ENCODE measurements at places on chromosomes 16 and 17.

- DNase-seq = no peak
These were observed 3.1 kb upstream of the JPT2 start for GRCh38 chr16:1674751-1675664.

DNA sequence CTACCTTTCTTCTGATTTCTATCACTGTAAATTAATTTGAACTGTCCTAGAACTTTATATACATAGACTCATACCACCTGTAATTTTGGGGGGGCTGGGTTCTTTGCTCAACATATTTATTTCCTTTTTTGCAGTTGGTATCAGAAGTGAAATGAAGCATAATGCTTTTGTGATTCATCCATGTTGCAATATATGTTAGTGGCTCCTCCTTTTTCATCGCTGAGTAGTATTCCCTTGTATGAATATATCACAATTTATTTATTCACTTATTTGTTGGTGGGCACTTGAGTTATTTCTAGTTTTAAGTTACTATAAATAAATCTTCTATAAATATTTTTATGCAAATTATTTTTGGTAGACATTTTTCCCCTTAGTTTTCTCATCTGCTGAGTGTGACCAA, 336.4 kb downstream of the HS3ST3B1 start:
- no peak for DNase-seq

DNA sequence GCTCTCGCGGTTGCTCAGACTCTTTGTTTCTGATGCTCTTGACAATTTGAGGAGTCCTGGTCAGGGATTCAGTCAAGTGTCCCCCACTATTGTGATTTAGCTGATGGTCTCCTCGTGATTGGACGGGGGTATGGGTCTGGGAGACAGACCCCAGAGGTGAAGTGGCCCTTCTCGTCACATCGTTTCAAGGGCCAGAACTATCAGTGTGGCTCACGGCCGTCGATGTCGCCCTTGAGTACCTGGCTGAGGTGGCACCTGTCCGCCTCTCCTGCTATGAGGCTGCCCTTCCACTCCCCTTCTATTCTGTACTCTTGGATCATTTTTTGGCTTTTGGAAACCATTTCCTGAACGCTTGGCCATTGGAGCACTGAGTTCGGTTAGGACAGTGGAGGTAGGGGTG, 7.4 kb upstream of the MEAK7 start:
- DNase-seq = no peak

DNA sequence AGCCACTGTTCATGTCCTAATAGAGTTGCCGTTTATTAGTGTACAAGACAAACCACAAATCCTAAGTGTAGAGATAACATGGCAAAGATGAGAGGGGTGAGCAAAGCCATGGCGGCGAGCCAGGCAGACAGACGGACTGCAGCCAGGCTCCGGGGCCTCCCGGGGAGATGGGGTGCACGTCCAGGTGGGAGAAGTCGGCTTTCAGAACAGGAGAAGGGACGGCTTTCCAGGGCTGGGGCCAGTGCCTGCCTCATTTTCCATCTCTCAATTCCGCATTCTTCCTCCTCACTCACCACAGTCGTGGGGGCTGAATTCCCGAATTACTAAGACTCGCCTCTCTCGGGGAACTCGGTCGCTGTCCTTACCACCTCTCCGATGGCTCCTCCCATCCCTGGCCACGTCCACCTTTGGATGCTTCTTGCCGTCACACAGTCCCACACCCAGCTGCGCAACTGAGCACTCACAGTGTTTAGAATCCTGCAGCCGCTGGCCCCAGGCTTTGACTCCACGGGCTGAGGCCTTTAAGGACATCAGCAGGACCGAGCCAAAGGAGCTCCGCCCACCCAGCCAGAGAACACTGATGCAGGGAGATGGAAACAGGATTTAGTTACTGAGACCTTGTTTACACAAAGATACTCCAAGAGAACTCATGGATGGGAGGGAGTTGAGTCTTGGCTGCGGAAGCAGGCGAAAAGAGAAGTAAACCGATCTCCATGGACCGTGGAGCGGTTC, 59.7 kb downstream of the RNF112 start:
- DNase-seq = no peak

- no peak for DNase-seq
These were observed 24.0 kb downstream of the ADGRG5 start for GRCh38 chr16:57566436-57566835.

DNA sequence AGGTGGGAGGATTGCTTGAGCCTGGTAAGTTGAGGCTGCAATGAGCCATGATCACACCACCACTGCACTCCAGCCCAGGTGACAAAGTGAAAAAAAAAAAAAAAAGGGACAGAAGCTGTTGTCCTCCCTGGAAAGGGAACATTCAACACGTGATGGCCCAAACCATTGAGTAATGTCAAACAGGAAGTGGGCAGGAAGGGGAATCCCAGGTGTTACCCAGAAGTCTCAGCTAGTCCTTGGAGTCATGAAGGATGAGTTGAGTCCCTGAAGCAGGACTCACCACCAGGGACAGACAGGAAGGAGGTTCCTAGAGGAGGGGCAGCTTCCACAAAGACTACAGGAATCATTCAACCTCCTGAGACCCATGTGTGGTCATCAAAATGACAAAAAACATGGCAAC, 19.8 kb upstream of the CMIP start:
- no peak for DNase-seq

- no peak for DNase-seq
These were observed 4.6 kb upstream of the CRYBA1 start for GRCh38 chr17:29242051-29242450.

- DNase-seq = no peak
These were observed 2.4 kb downstream of the EFNB3 start for GRCh38 chr17:7707446-7707845.

GRCh38 chr17:65593855-65594845, 32.7 kb upstream of the AXIN2 start:
- DNase-seq = no peak

- DNase-seq = no peak
These were observed 138.3 kb upstream of the HSBP1 start for GRCh38 chr16:83669456-83669855.

- peak; percentile 27 for DNase-seq
These were observed 37.6 kb downstream of the CTU2 start for GRCh38 chr16:88743693-88744576.

DNA sequence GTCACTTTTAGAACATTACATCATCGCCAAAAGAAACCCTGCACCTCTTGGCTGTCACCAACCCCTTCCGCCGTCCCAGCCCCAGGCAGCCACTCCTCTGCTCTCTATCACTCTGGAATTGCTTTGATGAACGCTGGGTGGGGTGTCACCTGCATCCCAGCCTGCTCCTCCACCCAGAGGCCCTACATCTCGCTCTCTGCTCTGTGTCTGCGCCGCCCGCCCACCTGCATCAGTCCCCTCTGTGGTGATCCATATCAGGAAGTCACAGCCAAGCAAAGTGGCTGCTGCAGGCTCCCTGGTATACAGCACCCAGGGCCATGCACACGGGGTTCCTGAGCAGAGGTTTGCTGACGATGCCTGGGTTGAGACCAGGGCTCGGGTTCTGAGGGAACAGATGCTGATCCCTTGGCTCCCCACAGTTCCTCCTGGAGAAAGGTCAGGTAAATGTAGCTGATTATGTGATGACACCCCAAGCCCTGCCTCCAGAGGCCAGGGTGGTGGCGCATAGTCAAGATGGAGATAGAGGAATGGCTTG, 30.8 kb downstream of the MPRIP start:
- DNase-seq = no peak

DNA sequence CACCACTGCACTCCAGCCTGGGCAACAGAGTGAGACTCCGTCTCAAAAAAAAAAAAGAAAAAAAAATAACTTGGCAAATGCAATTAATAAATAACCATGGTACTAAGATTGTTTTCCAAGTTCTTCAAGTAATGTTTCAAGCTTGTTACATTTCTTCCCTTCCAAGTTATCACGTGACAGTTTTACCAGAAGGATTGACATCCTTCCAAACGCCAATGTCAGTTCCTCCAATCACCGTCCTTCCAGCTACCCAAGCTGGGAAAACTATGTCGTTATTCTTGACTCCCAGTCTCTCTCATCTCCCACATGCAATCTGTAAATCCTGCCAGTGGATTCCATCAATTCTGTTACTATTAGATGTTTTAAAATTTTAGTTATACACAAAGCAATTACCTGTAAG, 3.9 kb upstream of the PHAF1 start:
- no peak for DNase-seq

GRCh38 chr16:26993963-26994362, 72.8 kb upstream of the C16orf82 start:
- no peak for DNase-seq

- no peak for DNase-seq
These were observed 6.2 kb upstream of the MEOX1 start for GRCh38 chr17:43667947-43668348.

DNA sequence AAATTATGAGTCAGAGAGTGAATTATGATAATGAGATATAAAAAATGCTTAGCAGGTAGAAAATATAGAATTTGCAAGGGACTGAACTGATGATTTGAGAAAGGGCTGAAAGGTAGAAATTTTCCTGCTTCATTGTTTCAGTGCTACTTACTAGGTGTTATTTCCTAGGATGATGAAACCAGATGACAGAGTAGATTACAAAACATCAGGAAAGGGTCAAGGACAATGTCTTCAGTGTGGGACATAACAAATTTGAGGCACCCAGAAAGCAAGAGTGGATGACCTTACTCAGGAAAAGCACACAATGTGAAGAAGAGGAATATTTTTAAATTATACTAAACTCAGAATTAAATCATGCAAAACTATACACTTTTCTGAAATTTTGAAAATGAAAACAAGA, 102.1 kb downstream of the SHCBP1 start:
- no peak for DNase-seq

- DNase-seq = no peak
These were observed 515.0 kb downstream of the TMEM114 start for GRCh38 chr16:8075271-8075670.

DNA sequence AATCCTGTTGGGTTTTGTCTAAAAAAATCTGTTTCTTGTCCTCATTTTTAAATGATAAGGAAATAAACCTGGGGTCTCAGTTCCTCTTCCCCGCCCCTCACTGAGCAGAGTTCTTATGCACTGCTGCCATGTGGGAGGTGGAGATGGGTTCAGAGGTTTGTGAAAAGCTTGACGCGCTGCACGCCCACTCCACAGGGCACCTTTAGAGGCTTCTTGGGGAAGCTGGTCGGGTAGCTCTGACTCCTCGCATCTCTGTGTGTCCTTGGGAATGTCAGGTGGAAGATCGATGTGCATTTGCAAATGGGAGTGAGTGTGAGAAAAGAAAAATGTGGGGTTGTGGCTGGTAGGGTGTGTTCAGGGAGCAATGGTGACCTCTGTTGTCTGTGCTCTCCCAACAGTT, 4.7 kb upstream of the ZNHIT3 start:
- DNase-seq = no peak

- DNase-seq = peak; percentile 51
These were observed 16.3 kb upstream of the AURKB start for GRCh38 chr17:8226536-8227237.

GRCh38 chr17:72592242-72592966, 471.6 kb downstream of the SOX9 start:
- DNase-seq = no peak

DNA sequence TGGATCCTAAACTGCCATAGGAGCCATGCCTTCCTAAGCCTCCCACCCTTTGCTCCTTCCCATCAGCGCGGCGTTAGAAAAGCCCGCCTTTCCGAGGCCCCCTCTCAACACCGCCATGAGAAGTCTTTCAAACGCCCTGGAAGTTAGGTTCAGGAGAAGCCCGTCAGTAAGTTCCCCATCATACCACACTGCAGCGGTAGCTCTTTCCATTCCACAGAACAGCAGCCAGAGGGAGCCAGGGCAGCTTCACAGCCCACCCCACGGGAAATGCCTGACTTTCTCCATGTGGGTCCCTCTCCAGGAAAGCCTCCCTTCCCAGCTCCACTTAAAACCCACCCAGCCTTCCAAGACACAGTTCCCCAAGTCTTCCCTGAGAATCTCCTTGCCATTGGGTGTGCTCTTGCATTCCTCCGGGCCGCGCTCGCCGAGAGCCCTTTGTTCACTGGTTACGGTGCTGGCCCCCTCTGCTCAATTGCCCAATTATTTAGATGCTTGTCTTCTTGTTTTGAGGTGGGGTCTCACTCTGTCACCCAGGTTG, 28.7 kb downstream of the KIAA0513 start:
- DNase-seq = peak; percentile 12

DNA sequence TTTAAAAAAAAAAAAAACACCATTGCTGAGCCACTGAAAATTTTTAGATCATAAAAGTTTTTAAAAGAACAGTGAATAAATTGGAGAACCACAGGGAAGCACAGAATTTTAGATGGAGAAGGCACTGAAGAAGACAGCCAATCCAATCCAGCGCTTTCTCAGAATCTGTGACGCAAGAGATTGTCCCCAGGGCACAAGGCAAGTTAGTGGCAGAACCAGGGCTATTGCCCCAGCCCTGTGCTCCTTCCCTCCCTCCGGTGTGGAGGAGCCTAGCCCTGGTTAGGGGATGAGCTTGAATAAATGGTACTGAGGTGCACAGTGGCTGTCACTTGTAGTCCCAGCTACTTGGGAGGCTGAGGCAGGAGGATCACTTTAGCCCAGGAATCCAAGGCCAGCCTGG, 108.3 kb downstream of the ZNF423 start:
- no peak for DNase-seq

GRCh38 chr16:89922477-89922883, 662 bp upstream of the TUBB3 start:
- no peak for DNase-seq

DNA sequence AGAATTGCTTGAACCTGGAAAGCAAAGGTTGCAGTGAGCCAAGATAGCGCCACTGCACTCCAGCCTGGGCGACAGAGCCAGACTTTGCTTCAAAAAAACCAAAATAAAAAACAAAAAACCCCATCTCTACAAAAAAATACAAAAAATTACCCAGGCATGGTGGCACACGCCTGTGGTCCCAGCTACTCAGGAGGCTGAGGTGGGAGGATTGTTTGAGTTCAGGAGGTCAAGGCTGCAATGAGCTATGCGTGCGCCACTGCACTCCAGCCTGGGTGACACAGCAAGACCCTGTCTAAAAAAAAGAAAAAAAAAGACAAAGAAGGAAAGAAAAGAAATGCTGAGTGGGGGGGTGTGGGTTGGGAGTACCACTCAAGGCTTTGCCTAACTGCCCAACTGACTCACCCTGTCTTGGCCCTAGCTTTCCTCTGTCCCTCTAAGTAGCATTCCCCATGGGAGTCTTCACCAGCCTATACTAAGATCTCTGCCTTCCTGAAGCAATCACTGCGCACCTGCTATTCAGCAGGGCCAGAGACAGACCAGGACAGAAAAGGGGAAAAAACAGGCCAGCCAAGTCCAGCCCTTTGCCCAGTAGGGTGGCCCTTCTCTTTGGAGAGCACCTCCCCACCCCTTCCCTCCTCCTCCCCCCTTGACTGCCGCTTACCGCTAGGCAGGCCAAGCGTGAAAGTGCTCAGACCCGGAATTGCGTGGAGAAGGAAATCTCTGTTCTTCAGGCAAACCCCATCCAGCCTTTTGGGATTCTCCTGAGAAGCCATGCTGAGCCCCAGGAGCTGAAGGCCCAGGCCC, 45.8 kb downstream of the RTN4RL1 start:
- DNase-seq = no peak

GRCh38 chr17:56608944-56609343, 15.4 kb downstream of the NOG start:
- no peak for DNase-seq
